T-helper 1 cell (primary cell): ENCODE measurements at places on chromosomes 1 and 21.

DNA sequence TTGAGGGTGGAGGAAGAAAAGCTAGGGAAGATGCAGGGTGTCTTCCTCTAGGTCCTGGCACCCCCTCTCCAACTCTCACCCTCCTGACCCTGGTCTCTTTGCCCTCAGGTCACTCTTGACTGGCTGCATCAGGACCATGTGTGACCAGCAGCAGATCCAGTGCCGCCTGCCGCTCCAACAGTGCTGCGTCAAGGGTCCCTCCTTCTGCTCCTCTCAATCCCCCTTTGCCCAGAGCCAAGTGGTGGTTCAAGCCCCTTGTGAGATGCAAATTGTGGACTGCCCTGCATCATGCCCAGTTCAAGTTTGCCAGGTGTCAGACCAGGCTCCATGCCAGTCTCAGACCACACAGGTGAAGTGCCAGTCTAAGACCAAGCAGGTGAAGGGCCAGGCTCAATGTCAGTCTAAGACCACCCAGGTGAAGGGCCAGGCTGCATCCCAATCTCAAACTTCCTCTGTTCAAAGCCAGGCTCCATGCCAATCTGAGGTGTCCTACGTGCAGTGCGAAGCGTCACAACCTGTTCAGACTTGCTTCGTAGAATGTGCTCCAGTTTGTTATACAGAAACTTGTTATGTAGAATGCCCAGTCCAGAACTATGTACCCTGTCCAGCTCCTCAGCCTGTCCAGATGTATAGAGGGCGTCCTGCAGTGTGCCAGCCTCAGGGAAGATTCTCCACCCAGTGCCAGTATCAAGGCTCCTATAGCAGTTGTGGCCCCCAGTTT lies 1.8 kb downstream of the KPRP start:
- DNase-seq = no peak

GRCh38 chr1:28509705-28510272 lies 3.9 kb downstream of the RCC1 start:
- DNase-seq = no peak

DNA sequence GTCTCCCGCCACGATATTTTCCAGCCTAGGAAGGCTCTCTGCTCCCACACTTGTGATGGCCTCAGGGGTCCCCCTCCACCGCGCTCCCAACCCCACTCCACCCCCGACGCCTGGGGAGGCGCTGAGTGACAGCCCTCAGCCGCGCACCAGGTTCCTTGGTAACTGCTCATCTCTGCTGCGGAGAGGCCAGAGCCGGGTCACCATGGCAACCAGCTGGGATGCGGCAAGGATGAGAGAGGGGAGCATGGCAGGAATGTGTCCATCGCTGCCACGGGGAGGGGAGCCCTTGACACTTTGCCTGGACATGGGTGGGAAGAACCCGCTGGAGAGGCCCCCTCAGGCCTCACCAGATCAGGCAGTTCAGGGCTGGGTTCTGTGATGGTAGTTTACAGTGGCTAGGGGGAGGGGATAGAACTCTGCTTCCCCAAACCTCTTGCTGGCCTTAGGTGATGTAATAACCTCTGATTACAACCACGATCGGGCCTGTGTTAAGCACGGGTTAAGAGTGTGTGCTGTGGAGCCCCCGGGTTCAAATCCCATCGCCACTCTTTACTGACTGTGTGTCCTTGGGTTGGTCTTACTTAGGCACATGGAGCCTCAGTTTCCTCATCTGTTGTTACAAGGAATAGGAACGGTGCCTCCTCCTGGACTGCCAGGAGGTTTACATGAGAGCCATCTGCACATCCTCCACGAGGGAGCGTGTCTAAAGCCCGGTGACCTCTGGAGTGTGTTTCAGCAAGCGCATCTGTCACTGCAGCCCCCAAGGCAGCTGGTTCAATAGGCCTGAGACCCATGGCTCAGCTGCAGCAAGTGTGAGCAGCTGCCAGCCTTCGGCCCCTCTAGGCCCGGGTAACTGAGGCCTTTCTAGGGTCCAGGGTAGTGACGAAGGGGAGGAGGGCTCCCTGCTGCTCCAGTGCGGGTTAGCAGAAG lies 6.3 kb downstream of the KIF17 start:
- DNase-seq = no peak

- no peak for DNase-seq
These were observed 707 bp downstream of the PRCC start for GRCh38 chr1:156767879-156768604.

DNA sequence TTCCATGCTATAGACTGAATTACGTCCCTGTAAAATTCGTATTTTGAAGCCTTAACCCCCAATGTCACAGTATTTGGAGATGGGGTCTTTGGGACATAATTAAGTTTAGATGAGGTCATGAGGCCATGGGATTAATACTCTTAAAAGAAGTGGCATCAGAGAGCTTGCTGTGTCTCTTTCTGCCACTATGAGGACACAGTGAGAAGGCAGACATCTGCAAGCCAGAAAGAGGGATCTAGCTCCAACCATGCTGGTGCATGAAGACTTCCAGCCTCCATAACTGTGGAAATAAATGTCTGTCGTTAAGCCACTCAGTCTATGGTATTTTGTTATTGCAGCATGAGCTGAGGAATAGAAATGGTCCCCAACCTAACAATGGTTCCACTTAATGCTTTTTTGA lies 99.0 kb downstream of the LTN1 start:
- no peak for DNase-seq

DNA sequence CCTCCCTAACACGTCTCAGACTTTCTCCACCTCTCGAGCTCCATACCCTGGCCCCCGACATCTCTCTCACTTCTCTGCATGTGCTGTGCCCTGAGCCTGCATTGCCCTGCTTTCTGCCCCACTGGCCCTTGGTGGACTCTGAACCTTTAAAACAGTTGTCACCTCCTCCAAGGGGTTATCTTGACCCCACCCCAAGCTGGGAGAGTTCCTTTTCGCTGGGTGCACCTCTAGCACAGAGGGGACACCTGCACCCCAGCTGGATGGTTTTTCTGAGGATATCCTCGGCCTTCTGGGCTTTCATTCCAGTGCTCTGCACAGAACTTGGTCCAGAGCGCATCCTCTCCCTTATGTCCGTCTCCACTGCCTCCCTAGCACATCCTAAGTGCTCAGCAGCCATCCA lies 4.2 kb upstream of the CDCP2 start:
- no peak for DNase-seq

DNA sequence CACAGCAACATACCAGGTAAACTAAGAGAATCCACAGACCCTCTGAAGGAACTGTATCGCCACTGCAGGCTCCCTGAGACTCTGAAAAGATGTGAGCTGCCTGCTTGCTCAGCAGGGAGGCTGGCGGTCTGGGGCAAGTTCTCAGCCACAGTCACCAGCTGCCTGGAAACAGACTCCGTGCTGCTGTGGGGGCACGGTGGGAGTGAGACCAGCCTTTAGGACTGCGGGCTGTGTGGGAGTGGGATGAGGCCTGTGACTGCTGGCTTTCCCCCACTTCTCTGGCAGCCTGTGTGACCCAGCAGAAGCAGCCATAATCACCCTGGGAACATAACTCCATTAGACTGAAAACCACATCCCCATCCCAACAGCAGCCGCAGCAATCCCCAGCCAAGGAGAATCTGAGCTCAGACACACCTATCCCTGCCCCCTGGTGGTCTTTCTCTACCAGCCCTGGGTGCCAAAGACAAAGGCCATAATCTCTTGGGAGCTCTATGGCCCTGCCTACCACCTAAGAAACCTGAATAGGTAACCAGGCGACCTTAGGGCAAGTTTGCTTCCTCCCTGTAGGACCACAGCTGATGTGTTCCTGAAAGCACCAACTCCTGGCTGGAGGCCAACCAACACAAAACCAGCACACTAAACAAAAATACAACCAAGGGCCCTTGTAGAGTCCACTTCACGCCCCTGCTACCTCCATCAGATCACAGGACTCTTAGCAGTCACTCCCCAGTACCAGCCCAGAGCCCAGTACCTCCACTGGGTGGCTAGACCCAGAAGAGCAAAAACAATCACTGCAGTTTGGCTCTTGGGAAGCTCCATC lies 151.5 kb downstream of the SMYD3 start:
- DNase-seq = no peak

- DNase-seq = no peak
These were observed 50.9 kb upstream of the AK4 start for GRCh38 chr1:65097076-65097475.

DNA sequence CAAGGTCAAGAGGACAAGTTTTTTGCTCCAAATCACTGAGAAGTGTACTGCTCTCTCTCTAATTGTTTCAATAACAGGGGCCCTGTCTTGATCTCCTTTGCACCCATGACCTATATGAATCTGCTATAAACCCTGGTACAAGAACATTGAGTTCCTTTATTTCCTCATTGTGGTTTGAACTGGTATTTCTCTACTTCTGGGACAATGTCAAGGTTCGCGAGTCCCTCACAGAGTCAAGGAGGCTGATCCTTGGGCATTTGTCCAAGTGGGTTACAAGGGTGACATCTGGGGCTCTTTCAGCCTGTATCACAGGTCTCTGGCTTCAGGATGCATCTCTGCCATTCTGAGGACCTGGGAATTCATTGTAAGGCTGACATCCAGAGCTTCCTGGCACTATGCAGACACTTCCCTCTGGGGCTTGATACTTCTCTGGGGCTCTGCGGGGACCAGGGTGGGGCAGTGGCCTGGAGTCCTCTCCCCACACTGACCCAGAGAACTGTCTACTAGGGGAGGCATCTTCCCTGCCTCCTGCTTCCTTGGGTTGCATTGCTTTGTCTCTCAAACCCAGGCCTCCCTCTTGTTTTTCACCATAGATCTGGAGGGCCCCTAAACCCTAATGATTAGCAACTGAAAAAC lies 22.5 kb upstream of the ZNF648 start:
- no peak for DNase-seq

DNA sequence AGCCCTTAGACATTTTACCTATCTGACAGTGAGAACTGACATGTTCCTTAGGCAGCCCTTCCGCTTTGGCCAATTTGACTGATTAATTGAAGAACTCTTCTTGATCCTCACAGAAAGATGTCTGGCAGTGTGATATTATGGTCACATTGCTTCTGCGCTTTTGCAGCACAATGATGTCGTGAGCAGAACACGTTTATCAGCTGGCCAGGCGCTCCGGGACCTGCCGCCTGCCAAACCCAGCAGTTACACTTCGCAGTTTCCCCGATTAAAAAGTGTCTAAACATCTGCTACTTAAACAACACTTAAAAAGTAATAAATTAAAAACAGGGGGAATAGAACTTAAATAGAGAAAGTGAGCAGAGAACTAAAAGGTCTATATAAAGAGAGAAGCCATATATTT lies 103.5 kb upstream of the ETS2 start:
- DNase-seq = no peak

DNA sequence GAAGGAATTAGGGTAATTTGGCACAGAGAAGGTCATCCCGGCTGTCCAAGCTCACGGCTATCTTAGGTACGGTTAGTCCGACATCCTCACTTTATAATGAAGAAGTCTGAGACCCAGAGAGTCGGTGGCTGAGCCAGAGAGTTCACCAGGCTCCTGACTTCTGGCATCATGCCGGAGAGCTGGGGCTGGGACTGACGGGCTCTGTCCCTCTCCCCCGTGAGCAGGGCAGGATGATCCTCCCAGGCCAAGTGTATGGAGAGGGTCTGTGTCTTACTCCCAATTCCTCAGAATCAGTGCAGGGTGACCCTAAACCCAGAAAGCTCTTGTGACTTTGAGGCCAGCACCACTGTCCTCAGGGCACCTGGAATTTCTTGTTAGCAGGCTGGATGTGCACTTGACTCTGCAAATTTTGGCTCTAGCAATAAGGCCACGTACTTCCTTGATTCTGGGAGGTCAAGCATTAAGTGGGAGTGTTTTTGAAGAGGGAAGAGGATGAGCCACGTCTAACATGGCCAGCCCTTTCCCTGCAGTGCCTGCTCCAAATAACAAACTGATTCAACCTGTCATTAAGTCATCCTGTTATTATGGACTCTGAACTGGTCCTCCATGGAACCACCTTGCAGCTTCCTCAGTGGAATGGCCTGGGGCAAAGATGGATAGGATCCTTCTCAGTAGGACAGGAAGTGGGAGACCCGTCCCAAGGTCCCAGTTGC lies 20.8 kb upstream of the BTG2 start:
- DNase-seq = no peak

- DNase-seq = no peak
These were observed 55.6 kb downstream of the KIF21B start for GRCh38 chr1:200967693-200968468.

DNA sequence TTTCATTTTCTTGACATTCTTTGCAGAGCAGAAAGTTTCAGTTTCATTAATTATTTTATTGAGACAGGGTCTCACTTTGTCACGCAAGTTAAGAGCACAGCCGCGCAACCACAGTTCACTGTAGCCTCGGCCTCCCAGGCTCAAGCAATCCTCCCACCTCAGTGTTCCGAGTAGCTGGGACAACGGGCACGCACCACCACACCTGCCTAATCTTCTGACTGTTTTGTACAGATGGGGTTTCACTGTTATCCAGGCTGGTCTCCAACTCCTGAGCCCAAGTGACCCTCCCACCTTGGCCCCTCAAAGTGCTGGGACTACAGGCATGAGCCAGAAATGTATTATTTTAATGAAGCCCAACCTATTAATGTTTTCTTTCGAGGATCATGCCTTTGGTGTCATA lies 3.0 kb upstream of the SPATC1L start:
- DNase-seq = no peak

- DNase-seq = no peak
These were observed 158.3 kb downstream of the FGGY start for GRCh38 chr1:59455206-59455605.

DNA sequence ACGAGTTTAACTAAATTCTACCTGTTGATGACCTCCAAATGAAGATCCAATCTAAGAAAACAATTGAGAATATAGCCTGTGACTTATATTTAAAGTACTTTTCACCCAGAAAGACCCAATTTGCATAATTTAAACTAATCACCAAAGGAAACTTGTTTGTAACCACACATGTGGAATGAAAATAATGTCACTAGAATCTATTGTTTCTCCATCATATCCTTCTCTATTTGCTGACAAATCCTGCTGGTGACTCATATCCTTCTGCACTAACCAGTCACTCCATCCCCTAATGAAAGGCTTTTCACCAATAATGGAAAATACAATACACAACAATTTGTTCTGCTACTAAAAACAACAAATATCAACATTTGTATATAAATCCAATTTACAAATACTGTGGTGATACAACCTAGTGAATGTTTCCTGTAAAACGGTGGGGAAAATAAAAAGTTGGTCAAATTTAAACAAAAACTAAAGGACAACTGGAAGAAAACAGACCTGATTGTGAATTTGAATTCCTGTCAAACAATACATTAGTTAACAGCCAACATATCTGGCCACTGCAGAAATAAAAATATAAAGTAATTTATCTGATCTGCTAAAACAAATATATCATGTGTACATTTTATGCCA lies 6.5 kb downstream of the PTP4A2 start:
- DNase-seq = peak; percentile 56

- DNase-seq = no peak
These were observed 2.8 kb downstream of the TARBP1 start for GRCh38 chr1:234476172-234476571.
